ENCODE measurements at places on chromosomes 2 and 18.

DNA sequence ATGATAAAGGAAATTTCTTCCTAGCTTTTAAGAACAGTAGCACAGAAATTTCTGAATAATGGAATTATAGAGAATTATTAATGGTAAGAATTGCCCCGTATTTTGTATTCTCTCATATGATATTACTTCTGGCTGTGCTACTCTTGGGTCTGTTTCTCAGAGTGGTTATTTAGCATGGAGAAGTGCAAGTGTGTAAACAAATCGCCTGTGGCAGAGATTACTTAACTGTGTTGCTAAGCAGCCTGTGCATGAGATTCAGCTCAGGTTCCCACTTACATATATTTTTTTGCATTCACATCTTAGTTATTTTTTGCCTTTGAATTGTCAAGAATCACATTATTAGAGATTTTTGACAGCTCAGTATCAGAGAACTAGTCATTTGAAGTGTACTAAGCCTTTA lies 80.1 kb upstream of the NFATC1 start:
- DNase-seq, result no peak

DNA sequence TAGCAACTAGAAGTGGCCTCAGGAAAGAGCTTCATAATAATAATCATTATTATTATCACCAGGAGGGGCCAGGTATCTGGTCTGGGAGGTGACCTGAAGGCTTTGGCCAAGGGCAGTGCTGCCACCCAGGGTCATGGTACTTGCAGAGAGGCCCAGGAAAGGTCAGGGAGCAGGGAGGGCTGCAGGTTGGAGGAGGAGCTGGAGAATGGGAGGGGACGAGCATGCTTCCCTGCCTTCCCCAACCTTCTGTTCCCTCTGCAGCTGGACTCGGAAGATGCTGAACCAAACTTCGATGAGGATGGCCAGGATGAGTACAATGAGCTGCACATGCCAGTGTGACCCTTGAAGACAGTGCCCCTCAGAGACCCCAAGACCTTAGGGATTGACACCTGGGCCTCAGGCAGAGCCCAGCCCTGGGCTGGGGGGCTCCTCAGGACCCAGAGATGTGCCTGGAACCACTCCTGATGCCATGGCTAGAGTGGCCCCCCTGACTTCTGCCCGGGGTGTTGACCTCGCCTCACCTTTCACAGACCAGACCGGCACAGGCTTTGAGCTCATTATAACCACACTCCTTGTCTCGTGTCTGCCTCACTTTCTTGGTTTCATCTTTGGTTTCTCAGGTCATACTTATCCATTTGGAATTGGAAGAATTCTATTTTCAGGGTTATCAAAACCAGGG lies 14.1 kb downstream of the SLC4A3 start:
- no peak for DNase-seq

DNA sequence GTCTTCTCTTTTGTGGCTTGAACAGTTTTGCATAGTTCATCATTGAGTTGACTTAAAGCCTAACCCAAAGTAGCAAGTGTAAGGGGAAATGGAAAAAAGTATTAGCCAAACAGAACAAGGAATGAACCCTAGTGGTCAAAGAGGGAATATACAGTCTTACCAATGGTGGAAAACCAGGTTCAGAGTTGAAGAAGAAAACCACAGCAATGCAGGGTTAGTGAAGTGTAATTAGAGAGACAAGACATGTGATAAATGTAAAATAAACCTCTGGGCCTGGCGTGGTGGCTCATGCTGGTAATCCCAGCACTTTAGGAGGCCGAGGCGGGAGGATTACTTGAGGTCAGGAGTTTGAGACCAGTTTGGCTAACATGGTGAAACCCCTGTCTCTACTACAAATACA lies 2.4 kb downstream of the TTN start:
- DNase-seq, result no peak

- no peak for DNase-seq
Observed at GRCh38 chr2:241191081-241191480, 2.6 kb downstream of the ANO7 start.

DNA sequence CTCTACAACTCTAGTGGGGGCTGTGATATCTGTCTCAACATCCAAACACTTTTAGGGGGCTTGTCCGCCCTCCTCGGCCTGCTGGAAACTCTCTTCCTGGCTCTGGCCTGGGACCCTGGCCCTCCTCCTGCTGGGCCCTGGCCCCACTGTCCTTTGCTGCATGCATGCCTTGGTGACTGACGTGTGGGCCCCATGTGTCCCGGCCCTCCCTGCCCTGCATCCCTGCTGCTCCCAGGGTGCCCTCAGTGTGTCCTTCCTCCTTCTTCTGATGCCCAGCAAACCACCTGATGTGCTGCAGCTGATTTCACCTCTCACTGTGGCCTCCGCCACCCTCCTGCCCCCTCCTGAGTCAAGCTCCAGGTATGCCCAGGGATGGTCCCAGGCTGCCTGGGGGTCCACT lies 101.7 kb downstream of the SEPTIN10 start:
- no peak for DNase-seq

DNA sequence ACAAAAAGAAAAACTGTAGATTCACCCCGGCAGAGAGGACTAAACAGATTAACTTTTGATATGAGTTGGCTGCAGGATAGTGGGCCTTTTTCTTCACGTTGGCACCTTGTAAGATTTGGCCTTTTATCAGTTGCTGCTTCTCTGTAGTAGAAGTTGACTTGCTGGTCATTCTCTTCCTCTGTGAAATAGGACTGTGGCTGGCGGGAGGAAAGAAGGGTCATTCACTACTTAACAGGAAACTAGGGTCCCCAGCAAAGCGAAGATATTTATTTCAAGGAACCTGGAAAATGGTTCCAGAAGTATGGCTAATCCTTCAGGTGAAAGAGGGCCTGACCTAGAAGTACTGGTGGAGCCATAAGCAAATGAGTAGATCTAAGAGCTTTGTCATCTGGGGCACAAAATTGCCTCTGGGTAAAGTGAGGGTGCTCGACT lies 383 bp upstream of the ATP5MC3 start:
- DNase-seq, result no peak

- DNase-seq, result no peak
Observed at GRCh38 chr18:48203288-48203945, 205.8 kb downstream of the ZBTB7C start.

DNA sequence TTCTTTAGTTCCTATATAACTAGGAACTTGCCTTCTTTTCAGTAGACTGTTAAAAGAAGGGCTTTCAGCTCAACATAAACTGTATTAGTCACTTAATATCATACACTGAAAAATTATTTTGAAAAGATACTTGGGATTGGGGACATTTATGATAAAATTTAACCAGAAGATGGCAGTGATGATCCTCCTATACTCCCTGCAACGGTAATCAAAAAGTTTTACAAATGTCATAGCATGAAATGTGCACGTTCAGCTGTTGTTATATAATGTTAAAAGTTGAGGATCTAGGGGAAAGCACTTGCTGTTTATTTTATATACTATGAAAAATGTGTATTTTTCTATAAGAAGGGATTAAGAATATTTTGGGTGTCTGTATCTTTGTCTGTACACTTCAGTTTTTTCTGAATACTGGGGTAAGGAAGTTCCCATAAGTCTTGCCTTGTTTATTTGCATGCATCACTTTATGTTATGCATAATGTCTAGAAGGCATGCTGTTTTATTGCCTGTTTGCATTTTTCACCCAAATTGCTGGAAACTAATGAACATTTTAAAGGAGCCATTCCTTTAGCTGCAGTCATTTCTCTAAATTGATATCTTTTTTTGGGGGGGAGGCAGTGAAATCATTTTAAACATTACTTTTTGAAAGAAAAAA lies 19.0 kb downstream of the DYNC1I2 start:
- DNase-seq, result no peak

Measured in chondrocyte (in vitro differentiated cells).